ENCODE measurements at places on chromosomes 5 and 9.

GRCh38 chr5:58640011-58640410 is 57.1 kb downstream of the RAB3C start:
- no peaks in the 10 kb centered on the region for H3K27me3 ChIP-seq
- no peak for DNase-seq
- no peak overlapping the region for H3K27ac ChIP-seq
- H3K4me3 ChIP-seq: no peak overlapping the region

DNA sequence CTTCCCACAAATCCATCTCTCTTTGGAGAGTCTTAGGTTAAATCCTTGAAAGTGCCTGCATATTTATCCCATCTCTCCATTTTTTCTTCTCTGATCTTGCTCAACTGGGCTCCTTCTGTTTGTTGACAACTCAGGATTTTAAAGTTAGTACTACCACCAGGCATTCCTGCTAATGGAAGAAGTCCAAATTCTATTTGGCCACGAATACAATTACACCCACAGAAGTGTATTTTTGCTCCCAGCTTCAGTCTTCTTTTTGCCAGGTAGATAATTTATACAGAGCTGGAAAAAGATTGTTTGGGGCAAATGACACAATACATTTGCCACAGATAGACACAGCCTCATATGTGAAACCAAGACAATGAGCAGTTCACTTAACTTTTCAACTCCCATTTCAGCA is 74.8 kb downstream of the CETN3 start:
- no peak overlapping the region for H3K27ac ChIP-seq
- H3K36me3 ChIP-seq: no peaks in the 10 kb centered on the region
- H3K27me3 ChIP-seq: no peaks in the 10 kb centered on the region
- DNase-seq: no peak
- no peaks in the 10 kb centered on the region for H3K4me1 ChIP-seq

GRCh38 chr9:86600977-86601376 is 246.8 kb upstream of the TUT7 start:
- no peak overlapping the region for H3K27ac ChIP-seq
- H3K36me3 ChIP-seq: no peaks in the 10 kb centered on the region
- H3K4me3 ChIP-seq: no peak overlapping the region
- DNase-seq: no peak
- H3K4me1 ChIP-seq: no peaks in the 10 kb centered on the region
- H3K27me3 ChIP-seq: no peaks in the 10 kb centered on the region

- no peaks in the 10 kb centered on the region for H3K27me3 ChIP-seq
- no peak for DNase-seq
- H3K27ac ChIP-seq: no peak overlapping the region
- no peaks in the 10 kb centered on the region for H3K36me3 ChIP-seq
Measured at GRCh38 chr5:176169393-176170063, 68.7 kb upstream of the SIMC1 start.

GRCh38 chr5:39057734-39058133 is 16.5 kb downstream of the RICTOR start:
- DNase-seq: no peak
- H3K4me1 ChIP-seq: peaks cover 63% of the 10 kb centered on the region
- peak overlapping the region; percentile 28 for H3K27ac ChIP-seq
- peak overlapping the region; percentile 10 for H3K4me3 ChIP-seq
- H3K36me3 ChIP-seq: no peaks in the 10 kb centered on the region

- H3K4me3 ChIP-seq: no peak overlapping the region
- H3K4me1 ChIP-seq: no peaks in the 10 kb centered on the region
- no peak for DNase-seq
Measured at GRCh38 chr5:106522296-106522695, 1148.4 kb downstream of the EFNA5 start.

- no peaks in the 10 kb centered on the region for H3K36me3 ChIP-seq
- no peaks in the 10 kb centered on the region for H3K4me1 ChIP-seq
- H3K27ac ChIP-seq: no peak overlapping the region
Measured at GRCh38 chr9:89185980-89186379, 7.4 kb upstream of the SHC3 start.

DNA sequence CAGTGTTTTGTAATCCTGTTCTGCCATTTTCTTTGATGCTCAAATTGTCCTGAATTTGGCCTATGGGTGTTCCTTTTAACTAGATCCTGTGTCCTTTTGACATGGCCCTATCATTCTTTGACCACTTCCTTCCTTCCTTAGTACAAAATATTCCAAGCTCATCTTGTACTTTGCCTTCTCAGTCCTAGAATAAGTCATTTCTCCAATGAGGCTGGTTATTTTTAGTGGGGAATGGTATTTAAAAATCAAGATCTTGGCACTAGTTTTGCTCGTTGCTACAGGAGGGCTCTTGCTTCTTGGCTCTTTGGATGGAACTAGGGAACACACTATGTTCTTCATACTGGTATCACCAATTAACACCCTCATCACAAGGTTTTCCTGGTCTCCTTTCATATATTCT is 108.1 kb downstream of the UNC13B start:
- peaks cover 17% of the 10 kb centered on the region for H3K4me1 ChIP-seq
- DNase-seq: no peak
- no peak overlapping the region for H3K4me3 ChIP-seq
- H3K27ac ChIP-seq: peak overlapping the region; percentile 52
- H3K27me3 ChIP-seq: no peaks in the 10 kb centered on the region

GRCh38 chr5:68499987-68500386 is 284.4 kb downstream of the PIK3R1 start:
- no peak for DNase-seq
- H3K27me3 ChIP-seq: no peaks in the 10 kb centered on the region
- H3K27ac ChIP-seq: no peak overlapping the region
- H3K36me3 ChIP-seq: no peaks in the 10 kb centered on the region
- H3K4me3 ChIP-seq: no peak overlapping the region
- no peaks in the 10 kb centered on the region for H3K4me1 ChIP-seq

DNA sequence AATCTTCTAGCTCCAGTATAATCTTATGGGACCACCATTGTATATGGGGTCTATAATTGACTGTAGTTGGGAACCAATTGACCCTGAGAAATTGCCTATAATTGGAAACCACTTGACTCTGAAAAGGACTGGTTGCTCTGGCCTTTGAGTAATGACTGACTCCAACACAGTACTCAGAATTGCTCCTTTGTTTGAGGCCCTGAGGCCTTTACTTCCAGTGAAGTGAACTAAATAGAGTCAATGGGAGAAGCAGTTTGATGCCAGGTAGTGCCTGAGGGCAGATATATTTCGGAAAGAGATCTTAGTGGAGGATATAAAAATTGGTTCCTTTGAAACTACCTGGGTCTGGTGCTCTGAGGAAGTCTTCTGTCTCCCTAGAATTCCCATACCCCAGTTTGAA is 16.0 kb upstream of the TMEM171 start:
- no peaks in the 10 kb centered on the region for H3K4me1 ChIP-seq
- no peak overlapping the region for H3K27ac ChIP-seq
- H3K4me3 ChIP-seq: no peak overlapping the region
- no peaks in the 10 kb centered on the region for H3K27me3 ChIP-seq
- H3K36me3 ChIP-seq: no peaks in the 10 kb centered on the region
- DNase-seq: no peak

DNA sequence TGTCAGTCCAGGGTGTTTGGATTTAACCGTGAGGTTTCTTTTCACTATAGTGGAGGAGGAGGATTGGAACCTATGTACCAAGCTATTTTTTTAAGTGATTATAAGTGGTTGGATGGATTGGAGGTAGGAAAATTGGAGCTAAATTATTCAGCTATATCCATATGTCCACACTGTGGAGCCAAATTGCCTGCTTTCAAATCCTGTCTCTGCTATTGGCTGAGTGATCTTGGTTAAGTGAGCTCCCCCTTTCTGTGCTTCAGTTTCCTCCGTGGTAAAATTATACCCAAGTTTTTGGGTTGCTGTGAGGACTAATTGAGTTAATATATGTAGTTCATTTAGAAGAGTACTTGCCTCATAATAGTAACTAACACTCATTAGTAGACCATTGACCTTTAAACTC is 2.5 kb downstream of the CENPP start:
- no peak overlapping the region for H3K4me3 ChIP-seq
- peaks cover 21% of the 10 kb centered on the region for H3K4me1 ChIP-seq

DNA sequence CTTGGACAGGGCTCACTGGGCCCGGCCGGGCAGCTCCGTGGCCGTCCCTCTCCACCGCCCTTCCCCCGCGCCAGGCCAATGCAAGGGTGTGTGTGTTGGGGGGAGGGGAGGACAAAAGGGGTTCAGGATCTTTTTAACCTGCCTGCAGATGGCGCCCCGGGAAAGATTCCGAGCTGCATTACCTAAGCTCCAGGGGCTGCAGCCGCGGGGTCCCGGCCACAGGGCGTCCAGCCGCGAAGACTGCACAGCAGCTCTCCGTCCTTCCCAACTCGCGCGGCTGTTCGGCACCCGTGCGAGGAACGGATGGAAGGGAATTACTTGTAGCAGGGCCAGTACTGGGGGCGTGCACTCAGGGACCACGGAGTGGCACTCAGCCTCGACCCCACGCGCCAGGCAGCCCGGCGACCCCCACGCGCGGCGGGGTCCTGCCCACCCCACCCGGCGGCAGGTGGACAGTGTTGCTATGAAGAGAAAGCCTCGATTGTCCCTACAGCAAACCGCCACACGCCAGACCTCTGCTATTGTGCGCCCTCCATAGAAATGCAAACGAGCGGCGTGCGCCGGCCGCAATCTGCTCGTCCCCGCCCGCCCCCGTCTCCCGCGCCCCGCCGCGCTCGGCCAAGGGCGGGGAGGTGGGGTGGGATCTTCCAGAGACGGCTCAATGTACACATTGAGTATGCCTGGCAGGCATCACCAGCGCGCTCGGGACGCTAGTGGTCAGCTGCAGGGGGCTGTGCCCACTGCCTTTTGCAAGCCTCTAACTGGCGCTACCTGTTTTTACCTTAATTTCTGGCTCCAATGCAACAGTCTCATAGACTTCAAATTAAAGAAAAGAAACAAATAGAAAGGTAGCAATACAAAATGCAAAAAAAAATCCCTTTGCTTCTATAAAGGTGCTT is 796 bp upstream of the GADD45G start:
- peaks cover 23% of the 10 kb centered on the region for H3K4me1 ChIP-seq
- H3K27ac ChIP-seq: peak overlapping the region; percentile 94
- DNase-seq: peak; percentile 87
- H3K4me3 ChIP-seq: peak overlapping the region; percentile 76
- peaks cover 14% of the 10 kb centered on the region for H3K36me3 ChIP-seq
- no peaks in the 10 kb centered on the region for H3K27me3 ChIP-seq

DNA sequence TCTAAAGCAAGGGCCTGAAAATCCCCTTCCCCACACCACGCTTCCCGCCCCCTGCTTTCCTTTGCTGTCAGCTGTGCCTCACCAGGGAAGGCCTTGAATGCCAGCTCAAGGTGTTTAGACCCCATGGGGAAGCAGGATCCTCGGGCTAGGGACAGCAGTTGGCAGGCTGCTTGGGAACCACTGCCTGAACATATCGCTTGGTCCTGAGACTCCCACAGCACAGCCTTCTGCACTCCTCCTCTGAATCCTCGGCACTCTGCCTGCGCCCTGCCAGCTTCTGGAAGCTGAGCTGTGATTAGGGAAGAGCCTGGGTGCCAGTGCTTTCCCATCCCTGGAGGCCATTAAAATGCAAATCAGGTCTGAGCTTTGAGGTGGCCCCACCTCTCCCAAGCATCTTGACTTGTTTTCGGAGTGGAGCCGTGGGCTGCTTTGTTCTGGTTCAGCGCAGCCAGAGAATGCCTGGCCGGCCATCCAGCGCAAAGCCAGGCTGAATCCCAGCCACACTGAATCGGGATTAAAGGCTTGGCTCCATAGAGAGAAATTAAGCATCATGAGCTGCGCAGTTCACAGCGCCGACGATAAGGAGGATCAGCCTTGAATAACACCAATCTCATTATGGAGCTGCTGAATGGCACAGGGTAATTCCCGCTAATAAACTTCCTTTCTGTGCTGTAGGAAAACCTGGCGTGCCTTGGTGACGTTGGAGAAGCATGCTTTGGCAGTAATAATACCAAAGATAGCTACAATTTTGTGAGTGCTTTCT is 40.0 kb downstream of the AMBP start:
- no peak for DNase-seq
- H3K27ac ChIP-seq: no peak overlapping the region
- H3K36me3 ChIP-seq: no peaks in the 10 kb centered on the region
- H3K4me1 ChIP-seq: no peaks in the 10 kb centered on the region

DNA sequence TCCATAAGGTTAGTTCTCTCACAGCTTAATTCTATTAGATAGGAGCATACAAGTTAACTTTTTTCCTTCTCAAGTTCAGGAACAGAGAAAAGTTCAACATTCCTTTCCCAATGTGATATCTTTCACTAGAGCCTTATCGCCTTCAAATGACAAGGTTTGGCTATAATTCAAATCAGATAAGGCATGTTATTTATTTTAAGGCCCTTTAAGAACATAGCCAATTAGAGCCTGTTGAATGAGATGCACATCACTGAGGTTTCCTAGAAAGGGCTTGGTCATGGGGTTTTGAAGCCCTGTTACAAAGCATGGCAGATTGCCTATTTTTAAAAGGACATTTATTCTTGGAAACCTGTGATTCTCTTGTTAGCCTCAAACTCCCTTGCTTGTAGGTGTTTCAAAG is 123.4 kb downstream of the BASP1 start:
- no peak overlapping the region for H3K4me3 ChIP-seq
- H3K4me1 ChIP-seq: no peaks in the 10 kb centered on the region
- DNase-seq: no peak

- no peaks in the 10 kb centered on the region for H3K36me3 ChIP-seq
- H3K4me3 ChIP-seq: no peak overlapping the region
- H3K4me1 ChIP-seq: no peaks in the 10 kb centered on the region
- no peak for DNase-seq
Measured at GRCh38 chr5:163594951-163595350, 89.5 kb downstream of the MAT2B start.

- H3K4me3 ChIP-seq: no peak overlapping the region
- no peak for DNase-seq
- no peak overlapping the region for H3K27ac ChIP-seq
Measured at GRCh38 chr9:93117924-93118862, 15.9 kb downstream of the NINJ1 start.

GRCh38 chr9:35938474-35939356 is 19.2 kb downstream of the OR2S2 start:
- H3K4me1 ChIP-seq: no peaks in the 10 kb centered on the region
- DNase-seq: no peak
- H3K27me3 ChIP-seq: no peaks in the 10 kb centered on the region

DNA sequence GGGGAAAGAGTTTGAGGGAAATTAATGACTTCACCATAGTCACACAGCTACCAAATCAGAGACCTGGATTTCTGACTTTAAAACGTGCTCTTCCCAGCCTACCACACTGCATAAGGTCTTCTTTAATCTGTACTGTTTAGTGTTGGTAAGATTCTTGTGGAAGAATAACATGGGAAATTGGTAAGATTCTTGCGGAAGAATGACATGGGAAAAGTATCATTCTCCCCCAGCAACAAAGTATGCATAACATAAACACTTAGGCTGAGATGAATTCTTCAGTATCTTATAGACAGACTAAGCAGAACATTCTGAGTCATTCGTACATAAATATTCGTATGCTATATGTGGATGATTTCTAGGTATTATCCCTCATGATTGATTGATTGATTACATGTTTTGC is 170.4 kb downstream of the FOCAD start:
- no peak for DNase-seq
- no peak overlapping the region for H3K27ac ChIP-seq
- no peaks in the 10 kb centered on the region for H3K36me3 ChIP-seq
- H3K27me3 ChIP-seq: no peaks in the 10 kb centered on the region
- no peak overlapping the region for H3K4me3 ChIP-seq
- H3K4me1 ChIP-seq: no peaks in the 10 kb centered on the region

- no peaks in the 10 kb centered on the region for H3K4me1 ChIP-seq
- H3K27ac ChIP-seq: no peak overlapping the region
- no peak overlapping the region for H3K4me3 ChIP-seq
- no peaks in the 10 kb centered on the region for H3K36me3 ChIP-seq
- DNase-seq: no peak
- no peaks in the 10 kb centered on the region for H3K27me3 ChIP-seq
Measured at GRCh38 chr5:18720002-18720401, 1085.7 kb downstream of the TAF11L14 start.

All from gastrocnemius medialis (tissue), 4 donors.